ENCODE measurements at places on chromosomes 3 and 15.

DNA sequence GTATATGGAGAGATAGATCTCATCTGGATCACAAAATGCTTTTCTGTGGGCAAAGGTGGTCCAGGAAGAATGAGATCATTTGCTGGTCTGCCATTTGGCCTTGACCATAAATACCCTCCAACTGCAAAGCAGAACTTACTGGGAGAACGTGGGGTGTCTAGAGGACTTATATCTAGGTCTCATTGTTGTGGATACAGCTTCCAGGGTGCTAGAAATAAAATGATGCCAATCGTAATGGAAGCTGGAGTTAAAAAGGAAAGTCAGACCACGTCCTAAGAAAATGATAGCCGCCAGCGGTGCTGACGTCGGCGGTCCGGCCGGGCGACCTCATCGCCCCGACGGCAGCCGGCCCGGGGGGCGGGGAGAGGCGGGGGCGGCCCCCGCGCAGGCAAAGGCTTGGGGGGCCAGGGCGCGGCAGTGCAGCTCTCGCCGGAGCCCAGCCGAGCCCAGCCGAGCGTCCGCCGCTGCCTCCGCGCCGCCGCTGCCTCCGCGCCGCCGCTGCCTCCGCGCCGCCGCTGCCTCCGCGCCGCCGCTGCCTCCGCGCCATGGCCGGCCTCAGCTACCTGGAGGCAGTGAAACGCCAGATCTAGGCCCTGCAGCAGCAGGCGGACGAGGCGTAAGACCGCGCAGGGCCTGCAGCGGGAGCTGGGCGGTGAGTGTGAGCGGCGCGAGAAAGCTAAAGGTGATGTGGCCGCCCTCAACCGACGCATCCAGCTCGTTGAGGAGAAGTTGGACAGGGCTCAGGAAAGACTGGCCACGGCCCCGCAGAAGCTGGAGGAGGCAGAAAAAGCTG lies 89.5 kb downstream of the EOMES start:
- DNase-seq = peak; percentile 62

DNA sequence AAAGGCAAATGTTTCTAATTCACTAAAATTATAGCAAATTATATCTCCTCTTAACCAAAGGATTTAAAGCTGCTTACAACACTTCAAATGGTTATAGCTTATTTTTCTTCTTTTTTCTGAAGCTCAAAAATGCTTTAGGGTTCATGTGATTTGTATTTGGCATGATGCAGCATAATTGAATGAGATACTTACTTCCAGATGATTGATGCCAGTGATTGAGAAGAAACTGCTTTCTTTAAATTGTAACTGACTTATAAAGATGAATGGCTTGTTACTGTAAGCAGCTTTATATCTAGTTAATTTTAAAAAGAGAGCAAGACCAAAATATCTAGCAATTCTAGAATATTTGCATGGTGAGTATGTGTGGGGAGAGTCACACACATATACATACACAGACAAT lies 270.7 kb upstream of the THRB start:
- DNase-seq = no peak

GRCh38 chr3:195773956-195774537 lies 37.7 kb downstream of the MUC4 start:
- no peak for DNase-seq

GRCh38 chr3:134065252-134066157 lies 35.8 kb upstream of the SLCO2A1 start:
- DNase-seq = no peak

GRCh38 chr15:60830479-60830878 lies 351.5 kb upstream of the ICE2 start:
- peak; percentile 25 for DNase-seq

DNA sequence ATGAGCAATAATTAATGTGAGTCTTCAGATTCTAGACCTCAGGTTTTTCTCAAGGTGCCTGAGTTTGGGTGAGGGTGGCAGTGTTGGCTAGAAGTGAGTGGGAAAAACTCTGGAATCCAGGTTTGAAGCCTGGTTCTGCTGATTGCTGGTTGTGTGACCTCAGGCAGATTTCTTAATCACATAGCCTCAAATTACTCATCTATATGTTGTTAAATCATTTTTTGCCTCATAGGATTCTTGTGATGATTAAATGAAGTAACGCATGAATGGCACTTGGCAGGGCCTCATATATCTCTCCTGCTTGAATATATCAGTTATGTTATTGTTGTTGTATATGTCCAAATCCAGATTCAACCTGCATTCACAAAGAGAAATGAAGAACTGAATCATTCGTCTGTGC lies 60.5 kb downstream of the NR2F2 start:
- no peak for DNase-seq

GRCh38 chr15:33293713-33294334 lies 16.9 kb upstream of the RYR3 start:
- peak; percentile 14 for DNase-seq

DNA sequence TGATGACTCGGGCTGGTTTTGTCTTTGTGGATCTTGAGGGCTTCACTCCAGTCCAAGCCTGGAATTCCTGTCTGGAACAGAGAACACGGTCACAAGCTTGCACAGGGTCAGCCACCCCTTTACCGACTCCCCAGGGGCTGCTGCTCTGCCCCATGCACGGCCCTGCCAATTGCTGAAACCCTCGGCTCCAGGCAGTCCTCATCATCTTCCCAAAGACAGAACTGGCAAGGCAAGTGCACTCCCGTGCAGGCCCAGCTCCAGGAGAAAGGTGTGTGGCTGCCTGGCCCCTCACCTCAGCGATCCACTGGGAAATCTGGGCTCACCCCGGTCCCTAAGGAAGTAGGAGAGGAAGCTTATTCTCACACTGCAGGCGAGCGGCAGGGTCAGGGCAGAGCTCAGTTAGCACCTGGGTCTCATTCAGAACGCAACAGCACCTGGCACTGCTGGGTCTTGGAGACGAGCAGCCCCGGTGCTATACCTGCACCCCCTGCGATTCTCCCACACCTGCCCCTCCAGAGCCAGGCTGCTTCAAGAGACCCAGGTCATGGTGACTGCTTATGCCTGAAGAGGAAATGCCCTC lies 7.2 kb downstream of the MAP6D1 start:
- DNase-seq = no peak

- DNase-seq = no peak
Measured at GRCh38 chr3:188315553-188315952, 161.6 kb downstream of the LPP start.

DNA sequence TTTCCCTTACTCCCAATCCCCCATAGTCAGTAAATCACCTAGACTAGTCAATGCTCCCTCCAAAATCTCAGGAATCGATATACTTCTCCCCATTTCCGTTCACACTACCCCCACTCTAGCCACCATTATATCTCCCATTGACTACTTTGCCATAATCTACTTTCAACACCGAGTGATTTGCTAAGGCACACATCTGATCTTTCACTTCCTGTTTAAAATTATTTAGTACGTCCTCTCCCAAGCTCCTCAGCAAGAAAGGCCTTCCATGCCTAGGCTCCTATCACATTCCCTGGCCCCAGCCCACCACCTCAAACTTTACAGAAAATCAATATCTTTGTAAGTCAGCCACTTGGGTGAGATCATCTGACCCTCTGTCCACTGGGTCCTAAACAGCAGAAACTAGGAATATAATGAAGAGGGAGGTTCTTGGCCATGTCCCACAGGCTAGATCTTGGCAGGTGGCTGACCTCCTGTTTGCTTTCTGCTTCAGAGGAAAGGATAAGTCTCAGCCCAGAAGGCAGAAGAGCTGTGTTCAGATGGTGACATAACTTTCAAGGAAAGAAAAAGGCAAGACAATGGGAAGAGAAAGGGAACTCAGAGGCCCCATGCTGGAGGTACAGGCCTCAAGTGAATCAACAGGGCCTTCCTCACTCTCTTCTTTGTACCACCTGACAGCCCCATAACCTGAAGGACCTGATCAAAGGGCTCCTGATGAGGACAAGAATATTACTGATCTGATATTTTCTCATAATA lies 103.0 kb downstream of the RPL22L1 start:
- no peak for DNase-seq

- DNase-seq = no peak
Measured at GRCh38 chr15:41001524-41002214, 48.4 kb downstream of the CHAC1 start.

DNA sequence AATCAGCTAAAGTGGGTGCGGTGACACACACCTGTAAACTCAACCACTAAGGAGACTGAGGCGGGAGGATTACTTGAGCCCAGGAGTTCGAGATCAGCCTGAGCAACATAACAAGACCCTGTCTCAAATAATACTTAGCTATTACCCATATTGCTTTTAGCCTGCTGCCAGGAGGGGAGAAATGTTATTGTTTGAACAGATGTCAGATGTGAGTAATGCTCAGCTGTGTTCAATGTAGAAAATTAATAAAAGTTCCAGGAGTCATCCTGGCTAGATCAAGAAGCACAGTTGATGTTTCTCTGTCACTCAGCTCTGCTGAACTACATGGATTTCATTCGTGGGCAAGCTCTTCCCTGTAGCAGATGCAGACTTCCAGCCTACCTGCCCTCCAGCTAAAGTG lies 22.2 kb downstream of the LSM3 start:
- no peak for DNase-seq

DNA sequence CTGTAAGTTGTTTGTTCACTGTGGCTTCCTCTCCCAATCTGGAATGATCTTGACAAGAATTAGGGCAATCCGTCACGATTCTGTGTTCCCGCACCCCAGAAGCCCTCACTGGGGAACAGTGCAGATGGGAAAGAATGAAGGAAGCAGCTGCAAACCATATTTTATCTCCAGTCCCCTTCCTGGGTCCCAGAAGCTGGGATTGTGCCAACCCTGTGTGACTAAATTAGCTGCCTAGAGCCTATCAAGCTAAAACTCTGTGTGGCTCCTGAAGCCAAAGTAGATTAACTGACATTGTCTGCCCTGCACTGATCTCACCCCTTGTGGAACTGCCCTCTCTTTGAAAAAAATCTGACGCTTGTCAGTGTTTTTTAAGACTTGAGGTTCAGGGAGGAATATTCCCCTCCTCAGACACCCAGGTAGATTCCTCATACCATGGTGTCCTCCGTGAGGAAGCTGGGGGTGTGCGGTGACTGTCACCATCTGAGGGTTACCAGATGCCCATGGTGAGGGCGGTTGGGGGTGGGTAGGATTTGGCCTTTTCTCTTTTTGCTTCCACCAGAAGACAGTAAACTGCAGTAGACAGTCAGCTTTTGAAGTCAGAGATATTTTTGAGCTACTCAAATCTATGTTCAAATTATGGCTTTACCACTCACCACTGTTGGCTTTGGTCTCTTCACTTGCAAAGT lies 358.3 kb upstream of the TPM1 start:
- DNase-seq = no peak

- DNase-seq = peak; percentile 31
Measured at GRCh38 chr15:89442671-89443307, 53.6 kb downstream of the RHCG start.

All from fibroblast of pulmonary artery (primary cell).